ENCODE measurements at places on chromosomes 3 and 15.

GRCh38 chr15:42890161-42890913 lies 30.2 kb downstream of the TTBK2 start:
- DNase-seq = no peak

DNA sequence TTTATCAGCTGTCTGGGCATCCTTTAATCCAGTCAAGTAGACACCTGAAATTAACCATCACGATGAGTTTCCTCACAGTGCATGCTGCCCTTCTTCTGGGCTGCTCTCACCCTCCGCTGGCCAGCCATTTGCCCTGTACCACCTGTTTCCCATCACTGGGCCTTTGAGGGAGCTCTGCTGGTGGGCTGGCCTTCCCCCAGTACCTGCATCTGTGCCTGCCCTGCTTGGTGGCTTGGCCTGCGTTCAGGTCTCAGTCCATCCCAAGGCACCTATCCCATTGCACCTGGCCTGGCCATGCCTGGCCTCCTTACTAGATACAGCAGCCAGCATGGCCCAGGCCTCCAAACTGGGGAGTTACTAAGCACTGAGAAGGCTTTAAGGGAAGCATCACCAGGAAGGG lies 413.2 kb downstream of the NTRK3 start:
- DNase-seq = no peak

DNA sequence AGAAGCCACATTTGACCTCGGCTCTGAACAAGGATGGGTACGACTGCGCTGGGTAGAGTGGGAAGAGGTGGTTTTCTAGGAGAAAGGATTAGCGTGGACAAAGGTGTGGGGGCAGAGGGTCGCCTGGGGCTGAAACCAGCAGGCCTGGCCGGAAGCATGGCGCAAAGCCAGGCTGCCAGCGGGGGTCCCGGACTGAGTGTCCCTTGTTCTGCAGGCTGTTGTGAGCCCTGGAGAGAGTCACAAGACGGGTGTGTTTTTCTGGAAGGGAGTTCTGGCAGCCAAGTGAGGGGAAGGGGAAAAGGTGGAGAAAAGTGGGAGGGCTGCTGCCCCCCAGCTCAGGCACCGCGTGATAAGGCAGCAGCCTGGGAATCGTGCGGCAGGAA lies 98.5 kb upstream of the MEF2A start:
- DNase-seq = no peak

DNA sequence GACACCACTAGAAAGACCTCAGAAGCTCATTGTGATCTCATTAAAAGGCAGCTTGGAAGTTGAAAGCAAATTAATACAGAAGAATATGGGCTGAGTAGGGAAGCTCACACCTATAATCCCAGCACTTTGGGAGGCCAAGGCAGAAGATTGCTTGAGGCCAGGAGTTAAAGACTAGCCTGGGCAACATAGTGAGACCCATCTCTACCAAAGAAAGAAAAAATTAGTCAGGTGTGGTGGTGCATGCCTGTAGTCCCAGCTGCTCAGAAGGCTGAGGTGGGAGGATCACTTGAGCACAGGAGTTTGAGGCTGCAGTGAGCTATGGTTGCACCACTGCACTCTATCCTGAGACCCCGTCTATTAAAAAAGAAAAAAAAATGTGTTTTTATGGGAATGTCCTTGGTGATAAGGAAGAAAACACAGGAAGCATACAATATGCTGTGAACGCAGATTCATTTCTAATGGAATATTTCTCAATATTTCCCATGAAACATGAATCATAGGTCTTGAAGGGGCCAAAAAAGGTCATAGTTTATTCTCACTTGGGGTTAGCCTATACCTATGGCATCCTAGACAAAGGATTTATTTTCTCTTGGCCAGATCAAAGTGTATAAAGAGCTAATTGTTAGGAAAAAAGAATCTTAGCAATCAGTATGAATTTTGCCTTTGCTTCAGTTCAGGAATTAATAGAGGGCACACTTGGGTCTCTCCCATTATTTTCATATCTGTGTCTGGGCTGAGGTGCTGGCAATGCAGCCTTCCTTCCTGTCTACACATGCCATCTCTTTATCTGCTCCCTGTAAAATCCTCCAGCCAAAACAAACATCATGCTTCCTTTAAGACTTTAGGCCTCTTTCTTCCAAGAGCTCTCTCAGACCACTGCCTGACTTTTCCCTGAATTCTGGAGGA lies 98.2 kb downstream of the FNDC3B start:
- no peak for DNase-seq

DNA sequence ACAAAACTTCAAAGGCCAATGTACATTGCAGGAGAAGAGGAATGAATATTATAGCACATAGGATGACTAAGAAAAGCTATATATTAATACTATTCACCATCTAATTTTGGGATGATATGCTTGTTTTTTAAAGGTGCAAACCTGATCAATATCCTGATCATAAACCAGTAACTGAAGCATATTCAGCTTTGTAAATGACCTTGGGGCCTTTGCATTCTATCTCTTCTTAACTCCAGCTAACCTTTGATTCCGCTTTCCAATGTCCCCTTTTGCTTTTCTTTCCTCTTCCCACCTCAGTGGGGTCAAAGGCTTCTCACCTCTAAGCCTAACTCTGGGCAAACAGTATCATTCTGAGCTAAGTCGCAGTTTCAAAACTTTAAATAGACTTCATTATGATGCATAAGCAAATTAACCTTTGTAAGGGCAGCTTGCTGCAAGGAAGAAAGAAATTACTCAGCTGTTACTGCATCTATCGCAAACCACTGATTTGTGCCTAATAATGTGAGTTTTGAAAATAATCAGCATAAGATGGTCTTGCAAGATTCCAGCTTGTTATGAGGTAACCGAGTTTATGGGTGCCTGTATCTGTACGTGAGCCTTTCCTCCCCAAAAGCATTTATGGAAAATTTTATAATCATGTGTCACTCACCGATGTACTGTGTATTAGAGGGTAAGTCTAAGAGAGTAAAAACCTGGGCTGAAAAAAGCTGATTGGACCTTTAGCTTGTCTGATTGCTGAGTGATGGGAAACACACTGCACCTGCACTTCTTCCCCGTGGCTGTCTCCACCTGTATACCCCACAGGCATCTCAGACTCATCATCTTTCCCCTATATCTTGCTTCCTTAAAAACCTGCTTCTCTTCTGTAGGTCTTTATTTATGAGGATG lies 116.8 kb downstream of the TPRG1 start:
- DNase-seq = no peak

- no peak for DNase-seq
Observed at GRCh38 chr3:40265181-40265580, 44.3 kb upstream of the EIF1B start.

DNA sequence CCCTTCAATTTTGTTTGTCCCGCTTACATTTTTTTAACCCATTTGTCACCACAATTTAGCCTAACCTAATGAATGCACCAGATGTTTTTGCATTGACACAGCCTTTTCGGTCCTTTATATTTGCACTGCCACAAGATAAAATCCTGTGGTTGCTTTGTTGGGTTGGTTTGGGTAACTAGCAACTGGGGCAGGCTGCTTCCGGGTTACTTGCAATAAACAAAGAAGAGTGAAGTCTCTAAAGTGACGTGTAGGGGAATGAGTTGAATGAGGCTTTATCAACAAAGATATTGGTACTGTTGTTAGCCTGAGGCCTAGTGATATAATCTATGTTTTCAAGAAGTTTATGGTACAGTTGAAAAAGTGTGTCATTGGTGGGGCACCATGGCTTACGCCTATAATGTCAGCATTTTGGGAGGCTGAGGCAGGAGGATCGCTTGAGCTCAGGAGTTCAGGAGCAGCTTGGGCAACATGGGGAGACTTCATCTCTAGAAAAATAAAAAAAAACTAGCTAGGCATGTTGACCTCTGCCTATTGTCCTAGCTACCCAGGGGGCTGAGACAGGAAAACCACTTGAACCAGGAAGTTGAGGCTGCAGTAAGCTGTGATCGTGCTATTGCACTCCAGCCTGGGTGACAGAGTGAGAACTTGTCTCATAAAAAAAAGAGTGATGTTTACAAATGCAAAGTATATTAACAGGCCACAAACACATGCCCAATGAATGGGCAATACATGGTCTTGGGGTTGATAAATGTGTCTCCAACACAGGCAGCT lies 121.8 kb downstream of the OXSM start:
- no peak for DNase-seq

GRCh38 chr3:134366221-134366927 lies 7.9 kb downstream of the AMOTL2 start:
- no peak for DNase-seq

DNA sequence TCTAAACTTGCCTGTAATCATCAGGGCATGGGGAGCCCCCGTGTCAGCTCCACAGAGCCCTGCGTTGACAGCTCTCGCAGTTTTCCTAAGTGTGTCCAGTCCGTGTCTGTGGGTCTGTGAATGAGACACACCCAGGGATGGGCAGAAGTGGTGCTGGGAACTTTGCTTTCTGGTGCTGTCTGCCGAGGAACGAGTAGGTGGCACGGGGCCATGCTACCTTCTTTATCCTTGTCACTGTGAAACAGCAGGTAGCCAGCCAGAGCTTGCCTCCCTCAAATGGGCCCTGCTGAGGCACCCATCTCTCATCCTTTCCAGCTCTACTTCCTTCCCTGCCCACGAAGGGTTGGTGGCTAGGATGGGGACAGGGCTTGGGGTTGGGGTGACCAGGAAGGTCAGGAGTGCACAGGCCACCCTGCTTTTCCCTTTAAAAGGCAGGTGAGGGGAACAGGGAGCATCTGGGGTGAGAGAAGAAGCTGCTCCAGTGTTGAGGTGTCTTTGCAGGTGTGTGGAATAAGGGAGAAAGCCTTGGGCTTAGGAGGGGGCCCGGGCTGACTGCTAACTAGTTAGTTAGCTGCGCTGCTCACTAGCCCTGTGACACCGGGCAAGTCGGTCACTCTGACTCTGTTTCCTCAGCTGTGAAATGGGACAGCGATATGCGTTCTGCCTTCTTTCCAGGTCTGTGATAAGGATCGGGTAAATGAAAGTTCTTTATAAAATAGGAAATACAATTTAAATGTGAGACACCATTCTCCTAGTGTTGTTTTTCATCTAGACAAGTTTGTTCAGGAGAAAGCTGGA lies 27.9 kb downstream of the PDIA5 start:
- DNase-seq = no peak

DNA sequence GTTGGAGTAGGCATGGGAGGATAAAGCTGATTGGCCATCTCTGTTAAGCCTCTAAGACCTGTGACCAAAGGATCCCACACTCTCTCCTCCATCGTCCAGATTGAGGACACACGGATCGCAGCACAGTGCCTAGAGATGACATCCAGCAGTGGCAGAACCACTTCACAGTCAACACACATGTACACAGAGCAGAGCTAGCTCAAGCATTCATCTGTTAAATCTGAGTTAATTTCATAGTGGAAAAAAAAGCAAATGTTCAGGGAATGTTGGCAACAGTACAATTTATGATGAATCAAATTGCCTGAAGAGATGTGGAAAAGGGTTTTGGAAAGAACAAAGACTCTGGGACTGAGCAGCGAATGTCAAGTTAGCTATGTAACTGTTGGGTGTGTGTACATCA lies 108.1 kb upstream of the PLAAT1 start:
- DNase-seq = no peak

GRCh38 chr15:78909791-78910228 lies 35.0 kb downstream of the CTSH start:
- DNase-seq = no peak

- DNase-seq = no peak
Observed at GRCh38 chr3:156246961-156247725, 126.8 kb downstream of the KCNAB1 start.

- no peak for DNase-seq
Observed at GRCh38 chr3:21059404-21059803, 691.6 kb downstream of the ZNF385D start.

GRCh38 chr3:55609230-55609827 lies 122.2 kb upstream of the WNT5A start:
- no peak for DNase-seq

GRCh38 chr3:4495294-4496086 lies 2.3 kb downstream of the ITPR1 start:
- no peak for DNase-seq

DNA sequence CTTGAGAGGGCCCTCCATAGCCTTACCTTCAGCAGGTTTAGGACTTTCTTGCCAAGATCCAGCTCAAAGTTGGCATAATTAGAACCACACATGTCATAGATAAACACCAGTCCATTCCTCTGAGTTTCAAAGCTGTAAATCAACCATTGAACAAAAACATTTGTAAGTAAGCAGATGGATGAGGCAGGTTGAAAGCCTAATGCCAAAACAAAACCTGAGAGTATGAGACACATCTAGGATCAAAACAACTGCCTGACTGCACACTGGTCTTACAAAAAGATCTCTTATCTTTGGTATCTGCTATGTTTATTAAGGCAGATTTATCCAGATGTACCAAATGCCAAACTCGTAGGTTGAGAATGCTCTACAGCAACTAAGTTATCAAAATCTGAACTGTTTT lies 61.9 kb downstream of the PTPN9 start:
- no peak for DNase-seq

GRCh38 chr3:169633105-169633504 lies 30.4 kb downstream of the MECOM start:
- no peak for DNase-seq

- DNase-seq = no peak
Observed at GRCh38 chr3:79490165-79491028, 277.4 kb downstream of the ROBO1 start.

GRCh38 chr3:154952553-154952952 lies 127.6 kb upstream of the MME start:
- DNase-seq = no peak

- DNase-seq = no peak
Observed at GRCh38 chr3:35665390-35666055, 26.2 kb downstream of the ARPP21 start.

DNA sequence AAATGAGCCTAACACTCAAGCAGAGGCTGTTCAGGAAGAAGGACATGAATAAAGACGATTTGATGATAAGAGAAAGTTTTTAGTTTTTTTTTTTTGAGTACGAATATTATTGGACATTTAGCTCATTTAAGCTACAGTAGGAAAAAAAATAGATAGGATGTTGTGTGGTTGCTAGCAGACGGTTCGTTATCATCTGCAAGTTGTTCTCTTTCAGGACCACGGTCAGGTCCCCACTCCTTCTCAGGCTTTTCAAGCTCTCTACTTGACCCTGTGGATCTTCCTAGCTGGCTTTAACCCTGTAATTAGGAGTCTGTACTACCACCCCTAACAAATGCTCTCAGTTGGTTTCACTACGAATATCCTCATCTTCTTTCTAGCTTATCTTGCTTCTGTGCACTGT lies 1.1 kb downstream of the KCNH8 start:
- DNase-seq = no peak

DNA sequence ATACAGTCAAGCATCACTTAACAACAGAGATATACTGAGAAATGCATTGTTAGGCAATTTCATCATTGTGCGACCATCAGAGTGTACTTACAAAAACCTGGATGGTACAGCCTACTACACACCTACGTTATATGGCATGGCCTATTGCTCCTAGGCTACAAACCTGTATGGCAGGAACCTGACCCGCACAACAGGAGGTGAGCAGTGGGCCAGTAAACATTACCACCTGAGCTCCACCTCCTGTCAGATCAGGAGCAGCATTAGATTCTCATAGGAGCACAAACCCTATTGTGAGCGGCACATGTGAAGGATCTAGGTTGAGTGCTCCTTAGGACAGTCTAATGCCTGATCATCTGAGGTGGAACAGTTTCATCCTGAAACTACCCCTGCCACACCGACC lies 89.7 kb downstream of the SCAPER start:
- no peak for DNase-seq

GRCh38 chr3:14764331-14765059 lies 54.3 kb upstream of the FGD5 start:
- DNase-seq = no peak

GRCh38 chr15:28888900-28889299 lies 3.1 kb downstream of the APBA2 start:
- DNase-seq = no peak

Measured in activated B cell treated with CpG ODN at 0.5 μM for 24 hours (primary cell).